Left ventricle myocardium inferior (tissue), 1 donor: ENCODE measurements at places on chromosomes 5 and 9.
A peak's percentile ranks its signal among the peaks of the same experiment; 100 is the strongest.

DNA sequence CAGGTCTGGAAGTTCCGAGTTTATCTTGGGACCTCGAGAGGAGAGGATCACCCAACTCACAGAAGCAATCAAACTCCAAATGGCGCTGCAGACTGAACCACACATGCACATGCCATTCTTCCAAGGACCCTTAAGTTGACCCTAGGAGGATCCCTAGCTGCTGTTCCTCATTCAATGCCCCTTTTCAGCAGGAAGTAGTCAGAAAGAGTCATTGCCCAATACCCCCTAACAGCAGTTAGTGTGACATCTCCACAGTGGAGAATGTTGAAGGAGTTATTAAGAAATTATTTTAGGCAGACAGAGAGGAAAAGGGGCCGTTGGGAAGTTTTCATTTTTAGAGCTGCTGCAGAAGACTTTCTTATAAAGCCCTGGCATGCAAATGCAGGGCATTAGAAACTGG lies 229.9 kb upstream of the DAB2 start:
- no peak for DNase-seq

- DNase-seq = no peak
These were observed 1084.0 kb upstream of the CDH18 start for GRCh38 chr5:21071986-21072385.

- no peak for DNase-seq
These were observed 7.6 kb upstream of the DNAJA1 start for GRCh38 chr9:33017283-33018041.

DNA sequence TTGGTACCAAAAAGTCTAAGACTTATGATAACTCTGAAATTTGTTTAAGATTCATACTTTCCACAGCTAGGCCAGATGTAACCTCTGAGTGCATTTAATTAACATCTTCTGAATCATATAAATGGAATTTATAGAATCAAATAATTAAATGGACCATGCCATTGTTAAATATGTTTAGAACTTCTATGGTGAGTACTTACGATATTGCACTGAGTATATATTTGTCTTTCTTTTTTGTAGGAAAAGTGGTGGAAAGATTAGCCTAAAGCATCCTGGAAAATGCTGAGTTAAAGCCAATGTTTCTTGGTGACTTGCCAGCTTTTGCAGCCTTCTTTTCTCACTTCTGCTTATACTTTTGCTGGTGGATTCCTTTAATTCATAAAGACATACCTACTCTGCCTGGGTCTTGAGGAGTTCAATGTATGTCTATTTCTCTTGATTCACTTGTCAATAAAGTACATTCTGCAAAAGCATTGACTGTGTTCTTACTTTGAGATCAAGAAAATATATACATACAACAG lies 11.9 kb downstream of the SPINK6 start:
- no peak for DNase-seq

- DNase-seq = no peak
These were observed 3.4 kb downstream of the IL4 start for GRCh38 chr5:132677191-132677590.

DNA sequence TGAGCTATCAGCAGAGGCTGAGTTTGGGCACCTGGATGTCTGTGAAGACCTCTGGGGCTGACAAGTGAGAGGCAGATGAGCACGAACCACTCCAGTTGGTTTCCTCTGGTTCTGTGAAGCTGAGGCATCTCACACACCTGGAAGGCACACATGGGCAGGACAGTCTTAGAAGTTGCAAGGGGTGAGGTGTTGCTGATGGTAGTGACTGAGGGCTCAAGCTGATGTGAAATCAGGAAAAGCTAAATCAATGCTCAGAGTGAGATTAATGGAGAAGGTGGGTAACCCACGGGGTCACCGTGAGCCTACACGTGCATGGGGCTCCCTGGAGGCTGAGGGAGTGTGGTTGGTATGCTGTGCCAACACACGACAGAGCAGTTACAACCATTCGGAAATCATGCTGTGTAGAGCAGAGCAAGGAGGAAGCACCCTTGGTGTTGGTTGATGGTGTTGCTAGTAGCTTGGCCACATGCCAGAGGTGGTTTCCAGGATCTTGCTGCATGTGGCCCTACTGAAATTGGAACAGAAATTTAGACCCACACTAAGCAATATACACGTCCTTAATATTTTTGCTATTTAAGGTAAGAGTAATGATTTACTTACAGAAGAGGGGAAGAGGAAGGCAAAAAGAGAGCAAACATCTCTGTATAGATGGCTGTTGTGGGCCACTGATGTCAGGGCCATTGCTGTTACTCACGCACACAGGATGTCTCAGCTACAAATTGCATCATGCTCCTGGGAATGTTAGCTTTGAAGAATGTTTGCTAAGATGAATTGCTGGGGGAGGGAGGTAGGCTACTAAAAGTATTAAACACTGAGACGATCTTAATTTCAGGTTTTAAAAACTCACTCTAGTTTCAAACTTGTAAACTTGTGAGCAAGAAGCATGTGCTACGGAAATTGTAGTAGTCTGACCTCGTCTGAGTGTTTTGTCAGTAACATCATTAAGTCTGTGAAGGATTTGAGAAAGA lies 170.5 kb downstream of the ARHGEF28 start:
- DNase-seq = peak; percentile 29
